ENCODE measurements at places on chromosomes 4 and X.

GRCh38 chr4:164009435-164009834, 514.9 kb downstream of the TMA16 start:
- no peak for DNase-seq

GRCh38 chr4:4603592-4603991, 61.7 kb upstream of the STX18 start:
- DNase-seq = no peak

GRCh38 chr4:91359041-91360031, 944.4 kb upstream of the GRID2 start:
- DNase-seq = no peak

DNA sequence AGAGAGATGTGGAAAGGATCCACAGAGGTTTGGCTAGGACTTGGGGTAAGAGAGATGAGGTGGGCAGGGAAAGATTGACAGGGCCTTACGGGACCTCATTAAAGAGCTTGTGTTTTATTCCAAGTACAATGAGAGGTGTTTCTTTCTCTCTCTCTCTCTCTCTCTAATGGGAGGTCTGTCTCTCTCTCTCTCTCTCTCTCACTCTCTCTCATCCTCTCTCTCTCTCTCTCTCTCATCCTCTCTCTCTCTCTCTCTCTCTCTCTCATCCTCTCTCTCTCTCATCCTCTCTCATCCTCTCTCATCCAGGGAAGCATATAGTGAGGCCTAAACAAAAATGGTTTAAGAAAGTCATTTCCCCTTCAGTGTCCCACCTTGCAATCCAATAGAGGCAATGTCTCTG, 5.4 kb downstream of the JADE3 start:
- DNase-seq = no peak

DNA sequence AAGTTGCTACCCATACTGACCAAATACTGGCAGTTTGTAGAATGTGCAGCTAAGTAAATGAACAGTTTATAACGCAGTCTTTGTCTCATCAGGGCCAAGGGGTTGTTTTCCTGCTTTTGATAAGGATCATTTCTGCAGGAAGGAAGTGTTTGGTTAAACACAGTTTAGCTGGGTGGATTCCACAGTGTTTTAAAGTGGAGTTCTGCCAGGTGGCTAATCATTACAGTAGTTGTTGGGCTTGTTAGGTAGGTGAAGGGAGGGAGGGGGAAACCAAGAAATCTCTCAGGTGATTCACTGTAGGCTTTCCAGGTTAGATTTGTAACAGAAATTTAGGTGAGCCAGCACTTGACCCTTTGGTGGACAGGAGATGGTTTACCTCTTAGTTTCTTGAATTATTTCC, 58.1 kb downstream of the FNIP2 start:
- no peak for DNase-seq

DNA sequence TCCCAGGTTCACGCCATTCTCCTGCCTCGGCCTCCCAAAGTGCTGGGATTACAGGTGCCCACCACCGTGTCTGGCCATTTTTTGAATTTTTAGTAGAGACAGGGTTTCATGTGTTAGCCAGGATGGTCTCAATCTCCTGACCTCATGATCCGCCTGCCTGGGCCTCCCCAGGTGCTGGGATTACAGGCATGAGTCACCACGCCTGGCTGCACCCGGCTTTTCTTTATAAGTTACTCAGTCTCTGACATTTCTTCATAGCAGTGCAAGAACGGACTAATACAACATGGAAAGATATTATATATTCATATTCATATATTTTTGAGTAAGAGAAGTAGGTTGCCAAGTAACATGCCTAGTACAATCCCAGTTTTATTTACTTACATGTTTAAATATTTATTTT, 22.9 kb downstream of the SHROOM3 start:
- no peak for DNase-seq

DNA sequence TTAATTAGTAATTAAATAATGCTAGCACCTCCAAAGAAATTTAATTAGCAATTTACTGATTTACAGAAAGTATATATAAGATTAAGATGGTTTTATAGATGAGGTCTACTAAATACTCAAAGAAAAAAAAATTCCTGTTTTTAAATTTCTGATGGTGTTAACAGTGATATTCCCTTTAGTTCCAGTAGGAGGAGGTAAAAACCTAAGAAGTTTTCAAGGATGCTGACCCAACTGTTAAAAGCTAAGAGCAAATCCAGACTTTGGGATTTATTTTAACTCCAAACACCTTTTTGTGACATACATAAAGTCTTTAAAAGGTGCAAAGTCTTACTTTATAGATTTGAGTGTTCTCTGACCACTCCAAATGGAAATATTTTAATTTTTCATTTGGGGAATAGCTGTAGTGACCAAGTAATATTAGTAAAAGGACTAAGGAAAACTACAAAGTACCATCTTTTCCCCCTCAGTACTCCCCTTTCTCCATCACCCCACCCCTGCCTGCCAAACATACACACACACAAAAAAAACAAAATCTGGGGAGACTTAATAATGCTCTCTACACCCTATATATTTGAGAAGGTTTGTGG, 34.2 kb upstream of the CSN1S1 start:
- DNase-seq = no peak

GRCh38 chr4:185480016-185480732, 8.6 kb upstream of the CCDC110 start:
- DNase-seq = no peak

- no peak for DNase-seq
These were observed 121.6 kb upstream of the GRID2 start for GRCh38 chr4:92182006-92182735.

- no peak for DNase-seq
These were observed 195.9 kb downstream of the CHM start for GRCh38 chrX:85851418-85851817.

DNA sequence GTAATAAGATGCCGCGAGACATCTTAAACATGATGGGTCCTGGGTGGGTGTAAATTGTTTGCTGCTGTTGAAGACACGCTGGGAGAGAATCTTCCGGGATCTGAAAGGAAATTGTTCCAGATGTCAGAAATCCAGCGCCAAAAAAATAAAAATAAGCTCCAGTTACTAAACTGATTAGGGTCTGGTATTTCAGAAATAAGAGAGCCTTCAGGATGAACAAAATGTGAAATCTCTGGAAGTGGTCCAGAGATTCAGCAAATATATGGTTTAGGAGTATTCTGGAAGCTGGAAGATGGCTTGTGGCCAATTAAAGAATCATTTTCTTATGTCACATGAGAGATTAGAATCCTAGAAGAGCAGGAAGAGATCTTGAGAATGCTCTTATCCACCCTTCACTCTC, 75.8 kb upstream of the NHS start:
- no peak for DNase-seq

DNA sequence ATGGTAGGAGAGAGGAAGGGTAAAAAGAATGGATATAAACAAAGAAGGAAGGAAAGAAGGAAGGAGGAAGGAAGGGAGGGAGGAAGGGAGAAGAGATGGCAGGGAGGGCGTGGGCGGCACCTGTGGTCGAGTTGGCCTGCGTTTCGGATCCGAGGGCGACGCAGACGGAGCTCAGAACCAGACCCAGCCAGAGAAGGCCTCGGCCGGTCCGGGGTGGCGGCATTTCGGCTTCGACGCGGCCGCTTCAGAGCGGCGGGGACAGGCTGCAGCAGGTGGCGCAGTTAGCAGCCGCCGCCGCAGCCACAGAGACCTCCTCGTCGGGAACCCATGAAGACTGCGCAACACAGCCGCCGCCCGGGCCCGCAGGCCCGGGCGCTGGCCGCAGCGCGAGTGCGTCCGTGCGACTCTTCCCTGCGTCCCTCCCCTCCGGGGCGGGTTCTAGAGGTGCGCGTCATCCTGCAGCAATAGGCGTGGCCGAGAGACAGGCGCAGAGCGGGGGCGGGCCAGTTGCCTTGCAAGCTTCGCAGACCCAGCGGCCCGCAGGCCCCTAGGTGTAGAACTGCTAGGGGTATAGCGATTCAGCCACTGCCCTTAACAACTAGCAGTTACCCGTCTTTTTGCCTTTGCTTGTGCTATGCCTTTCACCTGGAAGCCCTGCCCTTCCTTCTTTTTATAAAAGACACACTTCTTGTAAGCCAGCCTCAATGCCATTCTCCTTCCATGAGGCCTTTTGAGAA, at the start of gene IDS:
Gene IDS (minus strand): TSS at position 392 of the 737 bp plus-strand sequence. CDS start 169 bp downstream, at position 223.
- DNase-seq = peak; percentile 62

DNA sequence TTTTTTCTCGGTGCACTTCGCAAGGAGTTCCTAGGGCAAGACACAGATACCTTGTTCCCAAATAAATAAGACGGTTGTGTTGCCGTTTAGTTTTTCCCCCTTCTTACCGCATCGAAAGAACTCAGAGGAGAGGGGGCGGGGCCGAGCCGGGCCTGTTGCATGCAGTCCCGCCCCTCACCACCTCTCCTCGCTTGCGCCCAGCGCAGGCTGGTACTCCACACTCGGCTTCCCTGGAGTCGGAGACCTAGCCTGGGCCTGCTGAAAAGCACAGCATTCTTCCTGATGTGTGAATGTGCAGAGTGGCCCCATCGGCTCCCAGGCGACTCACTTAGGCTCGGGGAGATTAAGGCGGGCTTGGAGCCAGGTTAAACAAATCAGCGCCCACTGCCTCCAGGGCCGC, 26.1 kb upstream of the VMA21 start:
- no peak for DNase-seq

DNA sequence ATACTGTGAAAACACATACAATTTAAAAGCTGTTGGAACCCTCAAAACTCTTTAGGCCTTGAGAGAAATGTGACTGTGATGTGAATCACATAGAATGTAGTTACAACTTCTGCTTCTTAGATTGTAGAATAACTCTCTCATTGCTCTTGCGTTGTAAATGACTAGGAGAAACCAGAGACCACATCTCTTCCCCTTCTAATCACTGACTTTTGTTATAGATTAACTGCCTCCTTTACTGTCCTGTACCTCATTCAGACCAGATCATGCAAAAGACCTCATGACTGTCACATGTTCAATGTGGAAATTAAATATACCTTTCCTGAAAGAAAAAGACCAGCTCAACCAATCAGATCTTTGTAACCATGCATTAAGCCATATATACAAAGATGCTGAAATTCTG, 43.2 kb upstream of the NEIL3 start:
- no peak for DNase-seq

GRCh38 chr4:69075061-69075792, 21.0 kb upstream of the UGT2B7 start:
- no peak for DNase-seq

GRCh38 chr4:98828801-98829200, 100.1 kb downstream of the EIF4E start:
- peak; percentile 5 for DNase-seq

- no peak for DNase-seq
These were observed 390.0 kb downstream of the FAT4 start for GRCh38 chr4:125704726-125705125.

Measured in stimulated activated CD4-positive, alpha-beta T cell treated with anti-CD3 and anti-CD28 coated beads, Interleukin-1b, Interleukin-23, amount 100 ng/mL, for 1 hour (primary cell).